ENCODE measurements at places on chromosomes 5 and 9. TPM values are rescaled to one million over a fixed set of nuclear protein-coding genes. Genes with fewer than 3 reads are reported as not detected.

The TOR2A gene
- 8.1 TPM for total RNA-seq

The PCDHA10 gene
- 0.13 TPM for total RNA-seq

The TIMD4 gene
- total RNA-seq: not detected

The GABBR2 gene
- 0.63 TPM for total RNA-seq

The DOLPP1 gene
- 12.0 TPM for total RNA-seq

The NR5A1 gene
- total RNA-seq: not detected

The ADAMTS2 gene
- total RNA-seq: 0.88 TPM

The SLC46A2 gene
- not detected for total RNA-seq

The TLE1 gene
- total RNA-seq: 32.2 TPM

The QRFP gene
- not detected for total RNA-seq

The KLF4 gene
- total RNA-seq: 1.6 TPM

The ZFAND5 gene
- total RNA-seq: 113 TPM

The ZBED3 gene
- total RNA-seq: 2.0 TPM
